H9 (cell line): ENCODE measurements at places on chromosomes 7 and 10. TPM values are rescaled to one million over a fixed set of nuclear protein-coding genes. Genes with fewer than 3 reads are reported as not detected.

The CCDC7 gene
- 1.1 and 1.6 TPM in 2 replicates for total RNA-seq

The BMPER gene
- total RNA-seq: 0.20 and 0.57 TPM in 2 replicates

The PLEKHA1 gene
- total RNA-seq: 30.8 and 32.7 TPM in 2 replicates

The PPP1R17 gene
- 1.2 and 1.7 TPM in 2 replicates for total RNA-seq

The SLC16A9 gene
- total RNA-seq: 4.1 and 4.3 TPM in 2 replicates
